Activated T-cell treated with anti-CD3 and anti-CD28 coated beads for 48 hours (primary cell): ENCODE measurements at places on chromosomes 7 and 10.

GRCh38 chr7:131605280-131605878 lies 49.0 kb upstream of the PODXL start:
- DNase-seq: no peak

- DNase-seq: no peak
These were observed 673.7 kb downstream of the SUGCT start for GRCh38 chr7:40808378-40808942.

- no peak for DNase-seq
These were observed 54.0 kb downstream of the TRIM24 start for GRCh38 chr7:138514044-138514443.

DNA sequence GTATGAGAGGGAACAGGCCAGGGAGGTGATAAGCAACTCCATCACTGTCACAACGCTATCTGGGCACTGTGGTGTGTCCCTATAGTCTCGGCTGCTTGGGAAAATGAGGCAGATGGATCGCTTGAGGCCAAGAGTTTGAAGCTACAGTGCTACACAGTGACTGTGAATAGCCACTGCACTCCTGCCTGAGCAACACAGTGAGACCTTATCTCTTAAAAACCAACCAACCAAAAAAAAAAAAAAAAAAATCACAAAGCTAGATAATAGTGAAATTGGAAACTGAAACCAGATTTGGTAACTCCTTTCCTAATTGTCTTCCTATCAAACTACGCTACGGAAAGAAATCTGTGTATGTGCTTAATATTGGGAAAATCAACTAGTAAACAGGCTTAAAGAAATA lies 14.1 kb downstream of the MICU1 start:
- no peak for DNase-seq

DNA sequence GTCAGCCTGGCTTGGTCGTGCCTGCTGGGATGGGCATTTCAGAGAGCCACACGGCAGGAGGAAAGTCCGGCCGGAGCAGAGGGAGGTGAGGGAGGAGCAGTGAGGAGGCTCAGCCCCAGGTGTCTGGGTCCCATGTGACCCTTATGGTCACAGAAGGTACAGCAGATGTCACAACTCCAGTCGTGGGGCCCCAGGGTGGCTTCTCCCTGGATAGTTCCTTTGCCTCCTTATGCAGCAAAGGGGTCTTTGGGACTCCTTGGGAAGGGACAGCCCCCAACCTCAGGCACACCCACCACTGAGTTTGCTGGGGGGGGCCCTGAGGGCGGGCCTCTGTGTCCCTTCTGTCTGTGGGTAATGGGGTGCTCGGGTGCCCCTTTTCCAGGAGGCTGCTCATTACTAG lies 19.6 kb upstream of the PRKAG2 start:
- DNase-seq: no peak

DNA sequence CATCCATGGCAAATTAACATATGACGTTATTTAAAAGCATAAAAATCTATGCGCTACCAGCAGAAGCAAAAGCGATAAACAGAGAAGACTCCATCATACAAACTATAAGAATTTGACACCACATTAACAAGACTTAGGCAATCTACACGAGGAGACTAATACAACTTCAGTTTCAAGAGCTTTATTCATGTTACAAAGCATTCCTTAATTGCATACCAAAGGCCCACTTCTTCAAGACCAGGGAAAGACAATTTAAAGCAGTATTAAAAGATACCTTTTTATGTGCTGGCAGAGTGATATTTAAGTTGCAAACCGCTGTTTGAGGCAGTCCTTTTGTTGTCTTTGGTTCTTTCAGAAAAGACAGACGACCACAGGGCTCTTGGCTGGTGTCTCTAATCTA lies 176.0 kb upstream of the CCDC6 start:
- DNase-seq: no peak

DNA sequence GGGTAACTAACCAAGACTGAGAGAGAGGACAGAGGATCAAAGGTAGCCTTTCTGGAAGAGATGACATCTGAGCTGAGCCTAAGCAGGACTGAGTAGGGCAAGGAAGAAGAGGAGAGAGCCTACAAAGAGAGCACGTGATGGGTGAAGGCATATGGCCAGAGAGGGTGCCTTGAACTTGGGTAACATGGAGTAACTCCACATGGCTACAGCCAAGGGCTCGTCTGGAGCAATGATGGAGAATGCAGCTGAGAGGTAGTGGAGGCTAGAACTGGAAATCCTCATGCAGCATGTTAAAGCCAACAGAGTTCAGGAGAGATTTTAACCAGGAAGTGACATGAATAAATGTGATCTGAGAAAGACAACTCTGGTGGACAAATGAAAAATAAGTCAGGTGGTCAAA lies 77.8 kb downstream of the LRRC17 start:
- no peak for DNase-seq

- no peak for DNase-seq
These were observed 12.2 kb downstream of the PTN start for GRCh38 chr7:137331378-137331777.

- DNase-seq: no peak
These were observed 309.8 kb downstream of the ADK start for GRCh38 chr10:74460812-74461211.

DNA sequence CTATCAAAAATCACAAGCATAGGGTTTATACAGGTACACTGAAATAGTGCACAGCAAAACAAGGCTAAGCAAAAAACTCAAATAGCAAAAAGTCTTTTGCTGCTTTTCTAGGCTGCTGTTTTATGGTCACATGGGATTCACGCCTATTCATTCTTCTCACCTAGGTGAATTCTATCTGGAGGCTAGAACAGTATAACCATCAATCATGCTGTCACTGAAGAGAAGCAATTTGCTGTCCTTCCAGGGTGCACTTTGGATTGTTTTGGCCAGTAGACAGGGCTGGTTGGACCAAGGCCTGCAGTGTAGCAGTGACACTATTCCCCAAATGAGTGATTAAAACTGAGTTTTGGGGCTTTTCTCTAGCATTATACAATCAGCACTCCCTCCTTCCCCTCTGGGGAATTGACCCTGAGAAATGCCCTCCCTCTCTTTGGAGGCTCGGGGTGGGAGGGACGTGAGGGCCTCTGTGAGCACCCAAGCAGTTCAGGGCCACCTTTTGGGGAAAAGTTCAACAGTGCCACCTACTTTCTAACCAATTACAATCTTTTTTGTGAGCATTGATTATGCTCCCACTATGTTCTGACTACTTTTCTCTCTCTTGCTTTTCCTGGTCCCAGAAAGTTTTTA lies 16.2 kb upstream of the SND1 start:
- DNase-seq: no peak

GRCh38 chr7:30647589-30648364 lies 34.5 kb downstream of the CRHR2 start:
- DNase-seq: no peak

DNA sequence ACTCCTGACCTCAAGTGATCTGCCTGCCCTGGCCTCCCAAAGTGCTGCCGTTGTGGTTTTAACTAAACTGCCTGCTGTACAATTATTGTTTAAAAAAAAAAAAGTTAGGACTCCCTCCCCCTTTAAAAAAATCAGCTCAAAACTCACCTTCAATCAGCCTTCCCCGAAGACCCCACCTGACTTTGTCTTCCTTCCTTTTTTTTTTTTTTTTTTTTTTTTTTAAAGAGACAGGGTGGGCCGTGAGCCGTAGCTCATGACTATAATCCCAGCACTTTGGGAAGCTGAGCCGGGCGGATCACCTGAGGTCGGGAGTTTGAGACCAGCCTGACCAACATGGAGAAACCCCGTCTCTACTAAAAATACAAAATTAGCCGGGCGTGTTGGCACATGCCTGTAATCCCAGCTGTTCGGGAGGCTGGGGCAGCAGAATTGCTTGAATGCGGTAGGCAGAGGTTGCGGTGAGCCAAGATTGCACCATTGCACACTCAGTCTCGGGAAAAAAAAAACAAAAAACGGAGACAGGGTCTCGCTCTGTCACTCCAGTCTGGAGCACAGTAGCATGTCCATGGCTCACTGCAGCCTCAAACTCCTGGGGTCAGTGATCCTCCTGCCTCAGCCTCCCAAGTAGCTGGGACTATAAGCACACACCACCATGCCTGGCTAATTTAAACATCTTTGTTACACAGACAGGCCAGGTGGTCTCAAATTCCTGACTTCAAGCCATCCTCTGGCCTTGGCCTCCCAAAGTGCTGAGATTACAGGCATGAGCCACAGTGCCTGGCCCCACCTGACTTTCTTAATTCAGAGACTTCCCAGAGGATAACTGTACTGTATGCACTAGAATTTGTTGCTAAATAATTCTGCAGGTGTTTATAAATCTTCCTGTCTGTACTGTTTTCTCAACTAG lies 3.2 kb downstream of the FIS1 start:
- DNase-seq: no peak

- DNase-seq: no peak
These were observed 32.0 kb upstream of the CFAP46 start for GRCh38 chr10:132974249-132974796.

GRCh38 chr10:46325021-46325420 lies 38.2 kb downstream of the ANTXRL start:
- DNase-seq: no peak

DNA sequence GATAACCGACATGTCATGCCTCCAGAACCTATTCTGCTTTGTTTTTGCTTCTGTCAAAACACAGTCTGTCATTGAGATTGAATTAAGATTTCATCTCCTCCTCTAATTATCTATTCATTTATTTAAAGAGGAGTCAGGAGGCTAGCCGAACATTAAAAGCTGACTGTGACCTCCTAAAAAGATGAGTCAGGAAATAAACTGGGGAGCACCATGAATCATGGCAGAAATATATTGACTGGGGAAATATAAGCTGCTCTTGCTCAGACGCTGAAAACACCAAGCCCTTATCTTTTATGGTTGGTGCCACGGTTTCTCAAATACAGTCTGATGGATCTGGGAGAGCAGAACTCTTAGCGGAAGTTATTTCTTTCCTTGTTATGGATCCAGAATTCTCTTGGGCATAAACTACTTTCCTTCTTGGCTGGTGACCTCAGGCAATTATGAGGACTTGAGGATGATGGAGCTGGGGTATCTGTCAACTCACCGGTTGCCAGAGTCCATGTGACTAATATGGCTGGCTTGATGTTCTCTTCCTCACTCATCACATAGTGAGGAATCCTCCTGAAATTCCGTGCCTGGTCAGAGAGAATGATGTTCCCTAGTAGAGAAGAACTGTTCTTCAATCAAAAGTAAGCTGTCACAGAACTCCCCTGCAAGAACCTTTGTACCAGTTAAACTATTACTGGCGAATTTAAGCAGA lies 307.6 kb upstream of the PHYHIPL start:
- DNase-seq: no peak

- DNase-seq: no peak
These were observed 125.5 kb downstream of the FRMD4A start for GRCh38 chr10:14205233-14205632.

GRCh38 chr10:123655751-123656150 lies 10.4 kb upstream of the GPR26 start:
- DNase-seq: no peak
